ENCODE measurements at places on chromosomes 7 and 10.

- no peak for DNase-seq
Measured at GRCh38 chr7:47572939-47573757, 8.8 kb downstream of the TNS3 start.

DNA sequence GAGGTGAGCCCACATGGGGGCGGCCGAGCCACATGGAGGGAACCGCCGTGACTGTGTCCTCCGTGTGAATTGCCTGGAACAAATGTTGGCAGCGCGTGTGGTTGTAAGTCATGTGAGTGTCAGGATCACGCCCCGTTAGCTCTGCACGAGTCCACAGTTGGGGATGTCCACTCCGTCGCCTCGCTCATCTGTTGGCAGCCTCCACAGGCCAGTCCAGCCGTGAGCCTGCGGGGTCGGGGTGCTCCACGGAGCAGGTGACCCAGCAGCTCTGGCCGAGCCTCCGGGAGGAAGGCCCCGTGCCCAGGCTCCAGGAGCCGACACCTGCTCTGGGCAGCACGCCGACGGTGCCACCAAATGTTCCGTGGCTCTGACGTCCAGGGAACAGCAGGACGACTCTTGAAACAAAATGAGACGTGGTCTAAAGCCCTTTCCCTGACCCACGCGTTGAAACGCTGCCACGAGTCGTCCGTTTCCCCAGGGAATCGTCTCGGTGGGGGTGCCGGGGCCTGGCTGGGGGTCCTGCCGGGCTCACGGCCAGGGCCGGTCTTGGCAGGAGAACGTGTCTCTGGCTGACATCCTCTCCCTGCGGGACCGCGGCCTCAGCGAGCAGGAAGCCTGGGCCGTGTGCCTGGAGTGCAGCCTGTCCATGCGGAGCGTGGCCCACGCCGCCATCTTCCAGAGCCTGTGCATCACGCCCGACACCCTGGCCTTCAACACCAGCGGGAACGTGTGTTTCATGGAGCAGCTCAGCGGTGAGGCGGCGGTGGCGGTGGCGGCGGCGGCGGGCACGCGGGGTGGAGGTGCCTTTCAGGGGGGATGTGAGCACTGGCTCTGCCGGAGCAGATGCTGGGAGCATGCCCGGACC is 7.0 kb downstream of the KNDC1 start:
- DNase-seq, result no peak

DNA sequence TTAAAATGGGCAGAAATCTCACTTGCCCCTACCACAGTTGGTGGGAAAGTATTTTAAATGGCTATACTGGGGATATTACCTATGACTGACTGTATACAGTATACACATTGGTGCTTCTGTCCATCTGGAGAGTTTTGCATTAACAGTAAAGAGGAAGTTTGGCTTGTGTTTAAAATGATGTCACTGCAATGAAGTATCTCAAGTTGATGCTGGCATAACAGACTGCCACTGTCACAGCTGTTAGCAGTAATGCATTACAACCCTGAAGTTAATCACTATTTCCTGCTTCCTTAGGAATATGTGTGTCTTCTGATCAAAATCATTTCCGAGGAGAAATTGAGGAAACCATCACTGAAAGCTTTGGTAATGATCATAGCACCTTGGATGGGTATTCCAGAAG is 1.9 kb downstream of the DKK1 start:
- DNase-seq, result no peak

DNA sequence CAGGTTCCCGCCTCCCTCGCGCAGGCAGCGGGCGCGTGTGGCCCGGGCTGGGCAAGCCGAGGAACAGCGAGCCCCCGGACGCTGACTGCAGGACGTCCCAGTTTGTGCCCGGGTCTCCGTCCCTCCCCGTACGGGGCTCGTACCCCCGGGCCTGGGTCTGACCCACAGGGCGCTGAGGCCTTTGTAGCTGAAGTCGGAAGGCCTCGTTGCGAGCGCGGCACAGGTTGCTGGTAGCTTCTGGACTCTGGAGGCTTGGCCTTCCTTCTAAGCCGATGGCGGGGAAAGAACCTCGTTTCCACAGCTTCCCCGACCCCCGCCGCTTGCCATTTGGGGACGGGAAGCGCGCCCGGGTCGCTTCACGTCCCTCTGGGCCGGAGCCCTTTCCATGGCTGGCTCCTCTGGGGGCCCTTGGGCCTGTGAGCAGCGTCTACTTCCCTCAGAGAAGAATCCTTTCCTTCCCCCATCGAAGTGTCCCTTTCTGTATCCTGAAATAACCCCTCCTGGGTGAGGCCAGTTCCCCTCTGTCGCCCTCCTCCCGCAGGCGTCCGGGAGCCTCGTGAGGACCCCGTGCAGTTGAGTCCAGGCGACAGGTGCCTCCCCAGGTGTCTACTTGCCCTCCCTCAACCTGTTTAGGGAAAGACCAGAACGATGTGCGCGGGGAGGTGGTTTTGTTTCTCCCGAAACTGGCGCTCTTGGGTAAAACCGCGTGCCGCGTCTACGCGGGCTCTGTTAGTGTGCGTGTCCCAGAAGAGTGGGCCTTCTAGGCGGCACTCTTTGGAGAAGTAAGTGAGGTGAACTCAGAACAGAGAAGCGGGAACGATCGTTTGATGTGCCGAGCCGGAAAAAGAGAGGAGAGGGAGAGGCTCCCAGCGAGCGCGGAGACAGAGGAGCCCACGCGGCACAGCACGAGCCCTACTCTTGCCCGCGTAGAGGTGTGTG is 9.3 kb downstream of the EVX1 start:
- DNase-seq, result no peak

GRCh38 chr10:13920031-13920430 is 333.3 kb downstream of the PRPF18 start:
- no peak for DNase-seq

GRCh38 chr7:128080169-128080568 is 48.9 kb upstream of the LRRC4 start:
- DNase-seq, result no peak

GRCh38 chr7:40760293-40760964 is 625.6 kb downstream of the SUGCT start:
- no peak for DNase-seq

DNA sequence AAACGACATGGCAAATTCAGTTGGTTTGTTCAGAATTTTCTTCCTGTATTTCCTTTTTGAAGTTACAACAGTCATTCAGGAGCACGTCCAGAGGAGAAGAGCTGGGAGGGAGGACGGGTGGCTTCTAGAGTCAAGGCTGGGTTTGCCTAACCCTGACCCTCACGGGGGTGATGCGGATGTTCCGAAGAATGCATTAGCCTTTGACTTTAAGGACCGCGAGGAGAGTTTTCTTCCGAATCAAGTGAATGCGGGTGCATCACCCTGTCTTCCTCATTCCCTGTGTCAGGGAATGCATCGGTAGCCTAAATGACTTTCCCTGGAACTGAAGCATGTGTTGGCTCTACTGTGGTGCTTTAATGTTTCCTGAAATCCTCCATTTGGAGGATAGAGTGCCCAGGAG is 396.6 kb upstream of the GALNT17 start:
- DNase-seq, result no peak

DNA sequence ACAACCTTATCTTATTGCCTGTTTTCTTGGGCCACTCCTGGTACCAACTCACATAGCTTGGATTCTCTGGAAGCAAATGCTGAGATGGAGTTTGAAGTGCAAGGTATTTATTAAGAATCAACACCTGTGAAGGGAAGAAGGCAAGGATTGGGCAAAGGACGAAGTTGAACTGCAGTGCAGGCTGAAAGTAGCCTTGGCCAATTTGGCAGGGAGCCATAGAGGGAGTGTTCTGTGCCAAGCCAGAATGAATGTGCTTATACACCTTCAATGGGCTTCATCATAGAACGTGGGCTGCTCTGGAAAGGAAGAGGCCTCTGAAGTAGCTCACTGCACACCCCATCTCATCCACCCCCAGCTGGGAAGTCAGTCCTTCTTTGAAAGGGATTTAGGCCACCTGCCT is 79.8 kb upstream of the IFRD1 start:
- DNase-seq, result no peak

- no peak for DNase-seq
Measured at GRCh38 chr7:78585980-78586379, 787.4 kb downstream of the PHTF2 start.

DNA sequence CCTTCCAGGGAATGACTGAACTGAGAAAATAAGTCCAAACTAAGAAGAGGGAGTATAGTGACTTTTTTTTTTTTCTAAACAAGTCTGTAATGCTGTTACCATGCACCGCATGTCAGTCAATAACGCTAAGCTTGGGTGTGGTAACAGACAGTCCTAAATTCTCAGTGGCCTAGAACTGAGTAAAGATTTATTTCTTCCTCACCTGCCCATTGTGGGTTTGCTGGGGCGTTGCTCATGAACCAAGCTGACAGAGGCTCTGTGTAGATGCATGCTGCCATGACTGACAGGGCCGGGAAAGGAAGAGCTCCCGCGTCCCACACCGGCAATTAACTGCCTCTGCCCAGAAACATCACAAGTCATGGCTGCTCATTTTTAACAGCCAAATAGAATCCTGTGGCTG is 25.5 kb upstream of the PRKG1 start:
- no peak for DNase-seq

GRCh38 chr10:82668221-82668895 is 793.4 kb downstream of the NRG3 start:
- no peak for DNase-seq

DNA sequence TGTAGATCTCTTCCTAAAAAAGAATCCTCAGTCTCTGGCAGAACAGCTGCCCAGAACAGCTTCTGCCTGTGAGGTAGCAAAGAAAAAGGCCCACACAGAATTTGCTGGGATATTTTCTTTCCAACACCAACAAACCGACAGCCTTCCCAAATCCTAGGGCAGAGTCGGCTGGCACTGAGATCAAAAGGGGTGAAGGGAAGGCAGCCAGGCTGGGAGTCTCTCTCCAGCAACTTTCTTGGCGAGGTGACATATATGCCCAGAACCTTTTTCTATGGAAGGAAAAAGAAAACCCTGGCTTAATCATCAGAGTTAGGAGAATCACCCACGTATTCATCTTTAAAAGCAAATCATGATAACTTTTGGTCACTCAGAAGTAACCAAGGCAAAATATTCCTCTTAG is 279.6 kb downstream of the DNAJB6 start:
- DNase-seq, result no peak

DNA sequence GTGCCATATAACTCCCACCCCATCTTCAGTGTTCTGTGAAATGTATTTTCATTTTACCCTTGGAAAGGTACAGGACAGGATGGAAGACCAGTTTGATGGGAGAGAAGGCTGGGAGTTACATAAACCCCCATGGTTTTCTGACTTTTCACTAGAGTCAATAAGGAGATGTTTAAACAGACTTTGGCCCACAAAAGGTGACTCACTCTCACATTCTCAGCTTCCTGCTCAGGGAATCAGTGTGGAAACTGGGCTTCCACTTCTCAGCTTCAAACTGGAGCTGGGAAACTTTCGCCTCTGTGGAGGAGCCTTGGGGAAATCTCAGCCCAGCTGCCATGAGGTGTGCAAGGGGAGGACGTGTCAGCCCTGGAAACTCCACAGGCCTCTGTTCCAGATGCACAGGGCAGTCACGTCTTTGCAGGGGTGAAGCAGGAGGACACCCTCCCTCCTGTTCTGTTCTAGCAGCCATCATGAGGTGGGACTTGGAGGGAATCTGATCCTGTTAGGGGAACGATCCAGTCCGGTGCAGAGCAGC is 560.5 kb upstream of the GALNT17 start:
- DNase-seq, result no peak

All from NCI-H2171 (cell line).